IMR-90 (cell line): ENCODE measurements at places on chromosomes 2 and 18.

- no peak for DNase-seq
Observed at GRCh38 chr2:161101406-161101805, 58.8 kb upstream of the TANK start.

DNA sequence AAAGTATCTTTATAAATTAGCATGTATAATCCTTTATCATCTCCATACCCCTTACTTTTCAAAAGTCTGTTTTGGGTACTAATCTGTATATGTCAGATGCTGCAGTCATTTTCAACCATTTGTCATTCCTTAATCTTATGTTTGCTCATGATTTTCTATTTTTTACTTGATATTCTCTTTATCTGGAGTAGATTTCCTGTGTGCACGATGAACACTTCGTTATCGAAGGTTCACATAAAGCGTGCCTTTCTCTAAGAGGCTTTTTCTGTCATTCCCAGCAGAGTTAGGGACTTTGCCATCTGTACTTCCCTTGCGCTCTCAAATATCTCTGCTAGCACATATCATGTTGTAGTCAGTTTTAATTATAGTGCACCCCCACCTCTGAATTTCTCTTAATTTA, 123.2 kb downstream of the BIRC6 start:
- DNase-seq = no peak

- no peak for DNase-seq
Observed at GRCh38 chr2:106168657-106169056, 25.4 kb downstream of the UXS1 start.

DNA sequence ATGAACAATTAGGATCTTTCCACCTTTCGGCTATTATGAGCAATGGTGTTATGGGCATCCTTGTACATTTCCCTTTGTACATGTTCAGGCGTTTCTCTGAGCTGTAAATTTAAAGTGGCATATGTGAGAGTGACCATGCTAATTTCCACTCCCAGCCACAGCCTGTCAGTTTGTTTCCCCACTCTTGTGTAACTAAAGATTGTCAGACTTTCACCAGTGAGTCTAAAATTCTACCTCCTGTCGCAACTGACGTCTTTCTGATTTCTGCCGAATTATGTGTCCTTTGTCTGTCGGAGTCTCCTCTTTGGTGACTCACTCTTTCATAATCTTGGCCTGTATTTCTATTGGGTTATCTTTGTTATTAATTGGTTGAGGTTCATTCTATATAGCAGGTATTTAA, 50.7 kb downstream of the TRAPPC12 start:
- DNase-seq = peak; percentile 28

DNA sequence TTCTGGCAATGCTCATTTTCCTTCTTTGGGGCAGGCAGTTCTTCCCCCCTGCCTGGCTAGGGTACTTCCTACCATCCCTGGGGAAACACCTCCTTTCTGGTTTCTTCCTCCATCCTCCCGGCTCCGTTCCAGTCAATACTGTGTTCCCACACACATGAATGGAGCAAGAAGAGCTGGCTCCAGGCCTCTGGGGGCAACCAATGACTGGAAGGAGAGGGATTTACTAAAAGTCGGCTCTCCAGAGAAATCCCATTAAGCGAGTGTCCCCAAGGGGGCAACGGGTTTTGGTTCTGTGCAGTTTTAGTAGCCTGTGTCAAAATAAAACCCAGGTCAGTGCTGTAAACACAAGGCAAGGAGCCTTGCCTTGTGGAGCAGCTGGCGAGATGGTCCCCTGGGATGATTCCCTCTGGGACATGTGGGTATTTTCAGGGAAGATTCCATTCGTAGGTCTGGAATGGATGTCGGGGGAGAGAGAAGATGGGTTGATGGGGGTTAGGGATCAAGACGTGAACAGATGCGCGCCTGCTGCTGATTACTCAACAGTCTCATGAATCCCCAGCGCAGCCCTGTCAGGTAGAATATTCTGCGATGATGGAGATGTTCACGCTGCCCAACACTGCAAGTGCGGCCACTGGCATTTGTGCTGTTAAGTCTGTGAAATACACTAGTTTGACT, 32.0 kb downstream of the EMILIN2 start:
- DNase-seq = no peak
